ENCODE measurements at places on chromosomes 11 and 22.

DNA sequence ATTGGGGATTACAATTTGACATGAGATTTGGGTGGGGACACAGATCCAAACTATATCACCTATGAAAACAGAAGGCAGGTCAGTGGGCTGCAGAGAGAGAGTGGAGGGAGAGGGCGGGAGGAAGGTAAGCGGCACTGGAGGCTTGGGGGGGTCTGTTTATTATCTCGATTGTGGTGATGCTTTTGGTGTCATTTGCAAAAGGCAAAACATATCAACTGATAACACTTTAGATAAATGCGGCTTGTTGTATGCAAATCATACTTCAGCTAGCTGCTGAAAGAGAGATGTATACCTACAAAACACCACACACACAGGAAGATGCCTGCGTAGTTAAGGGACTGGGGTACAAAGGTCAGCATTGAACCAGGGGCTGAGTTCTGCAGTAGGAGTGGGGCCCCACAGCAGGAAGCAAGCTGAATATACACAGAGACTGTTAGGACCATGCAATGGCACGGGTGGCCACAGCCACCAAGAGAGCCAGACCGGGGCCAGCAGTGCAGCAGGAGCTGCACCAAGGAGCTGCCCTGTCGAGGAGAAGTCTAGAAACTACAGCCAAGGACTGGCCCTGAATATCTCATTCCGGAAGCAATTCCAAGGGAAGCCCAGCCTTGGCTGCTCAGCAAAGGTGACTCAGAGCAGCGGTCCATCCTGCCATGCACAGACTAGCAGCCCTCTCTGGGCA lies 23.8 kb upstream of the TOLLIP start:
- DNase-seq, result no peak

DNA sequence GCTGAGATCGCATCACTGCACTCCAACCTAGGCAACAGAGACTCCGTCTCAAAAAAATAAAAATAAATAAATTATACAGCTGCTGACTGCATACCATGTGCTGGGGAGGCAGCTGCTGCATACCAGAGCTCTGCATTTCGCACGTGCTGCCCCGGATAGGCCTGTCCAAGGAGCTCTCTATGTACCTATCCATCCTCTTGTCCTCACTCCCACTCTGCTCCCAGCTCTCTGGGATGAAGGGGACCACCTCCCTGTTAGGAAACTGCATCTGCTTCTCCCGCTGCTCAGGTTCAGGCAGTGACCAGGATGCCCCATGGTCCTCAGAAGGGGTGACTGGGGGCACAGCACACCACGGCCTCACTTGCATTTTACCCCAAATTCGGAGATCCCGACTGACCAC lies 302.3 kb downstream of the BRD1 start:
- no peak for DNase-seq

DNA sequence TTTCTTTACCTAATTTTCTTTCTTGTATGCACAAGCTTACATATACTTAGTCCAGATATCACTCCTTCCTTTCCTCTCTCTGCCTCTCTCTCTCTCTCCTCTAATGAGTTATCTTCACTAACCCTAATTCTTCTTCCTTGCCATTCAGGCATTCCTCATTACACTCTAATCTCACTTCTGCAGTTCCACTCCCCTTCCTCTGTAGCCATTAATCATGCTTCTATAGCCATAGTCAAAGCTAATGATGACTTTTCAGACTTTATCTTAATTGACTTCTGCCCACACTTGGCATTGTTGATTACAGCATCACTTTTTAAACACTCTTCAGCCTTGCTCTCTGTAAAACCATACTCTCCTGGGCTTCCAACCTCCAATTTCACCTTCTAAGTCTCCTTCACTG lies 35.3 kb upstream of the SC5D start:
- DNase-seq, result no peak

GRCh38 chr11:104734998-104735397 lies 163.3 kb downstream of the CASP12 start:
- DNase-seq, result no peak

GRCh38 chr11:84295815-84296214 lies 1009.6 kb upstream of the CCDC90B start:
- no peak for DNase-seq

DNA sequence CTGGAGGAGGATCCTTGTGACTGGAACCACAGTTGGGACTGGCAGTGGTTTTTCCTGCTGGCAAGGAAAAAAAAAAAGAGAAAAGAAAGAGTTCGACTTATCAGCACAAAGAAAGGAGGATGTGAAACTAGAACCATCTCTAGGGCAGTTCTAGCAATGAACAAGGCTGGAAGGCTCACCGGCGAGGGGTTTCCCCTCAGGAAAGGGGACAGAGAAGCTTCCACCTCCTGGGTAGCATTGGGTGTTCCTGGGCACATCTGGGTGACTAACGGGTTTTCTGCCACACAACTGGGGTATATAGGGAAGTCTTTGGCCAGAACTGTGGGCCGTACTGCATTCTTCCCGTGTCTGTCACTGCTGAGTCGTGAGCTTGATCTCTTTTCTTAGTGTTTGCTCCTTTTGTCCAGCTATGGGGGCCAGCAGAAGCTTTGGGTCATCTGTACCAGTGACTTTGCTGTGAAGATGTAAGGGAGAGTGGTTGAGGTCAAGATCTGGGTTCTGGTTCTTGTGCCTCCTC lies 109.4 kb upstream of the OR4B1 start:
- no peak for DNase-seq

DNA sequence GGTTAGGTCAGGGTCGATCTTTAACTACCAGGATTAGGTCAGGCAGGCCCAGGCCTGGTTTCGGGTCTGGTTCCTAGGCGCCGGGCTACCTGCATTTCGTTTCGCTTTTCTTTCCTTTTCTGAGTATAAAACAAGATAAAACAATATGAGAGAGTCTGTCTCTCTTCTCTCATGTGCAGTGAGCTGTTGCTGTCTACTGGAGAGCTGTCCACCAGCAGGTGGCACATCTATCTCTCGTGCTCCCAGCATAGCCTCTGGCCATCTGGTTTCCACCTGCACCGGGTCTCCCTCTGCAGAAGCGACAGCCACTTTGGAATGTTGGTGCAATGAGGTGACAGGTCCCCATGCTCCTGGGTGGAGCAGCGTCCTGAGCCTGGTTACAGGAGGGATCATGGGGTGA lies 27.6 kb downstream of the RIBC2 start:
- no peak for DNase-seq

- no peak for DNase-seq
These were observed 107.5 kb upstream of the SESN3 start for GRCh38 chr11:95338430-95338991.

GRCh38 chr11:70782401-70782913 lies 384.1 kb downstream of the CTTN start:
- no peak for DNase-seq

DNA sequence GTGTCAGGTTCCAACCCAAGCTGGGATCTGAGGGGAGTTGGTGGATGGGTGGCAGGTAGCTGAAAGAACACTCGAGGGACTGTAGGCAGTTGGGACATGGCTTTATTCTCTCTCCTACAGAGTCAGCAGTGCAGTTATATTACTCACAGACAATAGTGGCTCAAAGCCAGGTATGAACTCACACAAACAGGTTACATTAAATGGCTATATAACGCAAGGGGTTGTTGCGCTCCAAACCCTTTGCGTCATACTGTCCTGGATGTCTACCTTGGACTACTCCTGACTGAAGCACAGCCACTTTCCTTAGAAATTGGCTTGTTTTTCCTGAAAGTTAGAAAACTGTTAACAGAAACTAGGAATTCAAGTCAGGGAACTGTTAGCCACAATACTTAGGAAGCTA lies 66.4 kb upstream of the OR4B1 start:
- DNase-seq, result no peak

GRCh38 chr11:10444725-10445315 lies 10.2 kb upstream of the AMPD3 start:
- no peak for DNase-seq

- no peak for DNase-seq
These were observed 189.8 kb downstream of the KIRREL3 start for GRCh38 chr11:126810776-126811175.

- no peak for DNase-seq
These were observed 541.2 kb upstream of the API5 start for GRCh38 chr11:42770444-42771065.

DNA sequence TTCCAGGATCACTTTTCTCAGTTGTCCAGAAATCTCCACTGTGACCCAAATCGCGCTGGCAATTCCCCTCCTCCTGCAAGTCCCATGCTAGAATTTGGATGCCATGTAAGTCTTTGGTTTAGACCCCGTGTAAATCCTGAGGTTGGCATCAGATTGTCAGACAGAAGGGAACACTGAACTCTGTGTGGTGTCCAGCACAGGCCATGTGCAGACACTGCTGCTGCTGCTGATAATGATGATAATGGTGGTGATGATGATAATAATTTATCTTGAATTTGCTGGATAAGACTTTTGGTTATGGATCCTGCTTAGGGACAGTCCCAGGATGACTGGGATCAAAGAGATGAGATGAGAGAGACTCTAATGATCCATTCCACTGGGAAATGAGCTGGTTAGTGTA lies 45.0 kb downstream of the RPUSD4 start:
- DNase-seq, result no peak

- DNase-seq, result no peak
These were observed 4.9 kb upstream of the RAB38 start for GRCh38 chr11:88179971-88180629.

Data from cortex of kidney (tissue), 1 donor.